SHP77 treated with DMSO at 0.1 percent for 48 hours (cell line): ENCODE measurements at places on chromosomes 2 and 18.

- no peak for DNase-seq
Measured at GRCh38 chr2:168119515-168120141, 127.8 kb downstream of the STK39 start.

GRCh38 chr18:12314591-12315305, 6.7 kb downstream of the TUBB6 start:
- no peak for DNase-seq

DNA sequence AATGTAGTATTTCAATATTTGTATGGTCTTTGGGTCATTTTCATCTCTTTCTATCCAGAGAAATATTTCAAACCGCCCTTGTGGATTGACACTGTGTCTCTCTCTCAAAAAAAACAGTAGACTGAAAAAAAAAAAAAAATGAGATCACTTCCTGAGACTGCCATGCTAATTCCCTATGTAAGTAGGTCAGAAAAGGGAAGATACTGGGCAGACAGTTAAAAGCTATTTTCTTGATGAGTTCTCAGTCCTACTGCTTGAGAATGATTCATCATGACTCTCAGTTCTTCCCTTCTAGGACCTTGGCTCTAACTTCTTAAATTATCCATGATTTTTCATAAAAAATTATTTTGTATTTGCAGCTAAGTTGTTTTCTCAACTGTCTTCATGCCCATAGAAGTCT, 672.3 kb upstream of the REG3G start:
- no peak for DNase-seq

- DNase-seq: no peak
Measured at GRCh38 chr2:238866656-238867277, 18.9 kb downstream of the TWIST2 start.

GRCh38 chr2:240205348-240205747, 64.9 kb upstream of the OTOS start:
- no peak for DNase-seq
